ENCODE measurements at places on chromosomes 3 and 15.

DNA sequence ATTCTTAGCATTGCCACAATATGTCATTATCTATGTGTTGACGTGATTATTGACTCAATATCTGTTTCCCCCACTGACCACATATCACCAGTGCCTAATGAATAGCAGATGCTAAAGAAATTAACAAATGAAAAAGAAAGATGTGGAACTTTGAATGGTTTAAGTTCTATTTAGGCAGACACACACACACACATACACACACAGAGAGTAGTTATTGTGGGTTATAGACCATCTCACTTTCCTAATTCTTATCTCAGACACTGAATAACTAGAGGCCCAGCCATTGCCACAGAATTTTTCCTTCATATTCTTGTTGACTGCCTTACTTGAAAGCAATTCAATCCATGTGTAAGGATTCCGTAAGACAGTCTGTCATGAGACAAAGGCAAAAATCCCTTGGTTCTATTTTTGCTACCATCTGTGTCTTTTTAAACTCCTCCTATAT lies 61.9 kb upstream of the PHLDB2 start:
- DNase-seq: no peak

DNA sequence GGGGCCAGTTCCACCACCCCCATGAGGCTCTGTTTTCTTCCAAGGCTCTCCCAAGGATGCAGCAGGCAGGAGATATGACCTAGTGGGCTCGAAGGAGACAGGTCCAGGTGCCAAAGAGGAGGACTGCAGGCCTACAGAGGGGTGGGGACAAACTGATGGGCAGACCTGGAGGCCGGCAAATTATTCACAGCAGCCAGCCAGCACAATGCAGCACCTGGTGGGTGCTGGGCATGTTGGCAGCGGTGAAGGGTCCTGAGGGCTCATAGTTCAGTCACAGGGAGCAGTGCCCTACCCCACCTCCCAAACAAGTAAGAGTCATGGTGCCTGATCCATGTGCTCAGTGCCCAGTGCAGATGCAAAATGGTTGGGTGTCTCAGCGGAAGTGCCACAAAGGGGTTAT lies 171.7 kb downstream of the ABHD5 start:
- no peak for DNase-seq

- no peak for DNase-seq
Measured at GRCh38 chr3:120198305-120198878, 86.6 kb downstream of the GPR156 start.

DNA sequence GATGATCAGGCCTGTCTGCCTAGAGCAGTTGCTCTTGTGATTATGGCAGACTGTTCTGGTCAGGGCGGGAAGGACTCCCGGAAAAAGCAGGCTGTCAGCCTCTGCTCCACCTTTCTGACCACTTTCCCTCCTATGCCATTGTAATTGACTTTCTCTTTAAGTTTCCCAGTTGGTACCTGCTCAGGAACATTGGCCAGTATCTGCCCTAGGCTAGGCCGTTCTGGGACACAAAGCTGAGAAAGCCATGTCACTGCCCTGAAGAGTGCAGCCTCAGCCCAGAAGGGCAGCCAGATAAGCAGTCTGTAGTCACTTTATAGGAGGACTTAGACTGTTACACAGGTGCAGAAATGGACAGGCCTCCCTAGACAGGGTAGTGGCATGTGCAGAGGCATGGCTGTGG lies 80.8 kb downstream of the CLSTN2 start:
- no peak for DNase-seq

DNA sequence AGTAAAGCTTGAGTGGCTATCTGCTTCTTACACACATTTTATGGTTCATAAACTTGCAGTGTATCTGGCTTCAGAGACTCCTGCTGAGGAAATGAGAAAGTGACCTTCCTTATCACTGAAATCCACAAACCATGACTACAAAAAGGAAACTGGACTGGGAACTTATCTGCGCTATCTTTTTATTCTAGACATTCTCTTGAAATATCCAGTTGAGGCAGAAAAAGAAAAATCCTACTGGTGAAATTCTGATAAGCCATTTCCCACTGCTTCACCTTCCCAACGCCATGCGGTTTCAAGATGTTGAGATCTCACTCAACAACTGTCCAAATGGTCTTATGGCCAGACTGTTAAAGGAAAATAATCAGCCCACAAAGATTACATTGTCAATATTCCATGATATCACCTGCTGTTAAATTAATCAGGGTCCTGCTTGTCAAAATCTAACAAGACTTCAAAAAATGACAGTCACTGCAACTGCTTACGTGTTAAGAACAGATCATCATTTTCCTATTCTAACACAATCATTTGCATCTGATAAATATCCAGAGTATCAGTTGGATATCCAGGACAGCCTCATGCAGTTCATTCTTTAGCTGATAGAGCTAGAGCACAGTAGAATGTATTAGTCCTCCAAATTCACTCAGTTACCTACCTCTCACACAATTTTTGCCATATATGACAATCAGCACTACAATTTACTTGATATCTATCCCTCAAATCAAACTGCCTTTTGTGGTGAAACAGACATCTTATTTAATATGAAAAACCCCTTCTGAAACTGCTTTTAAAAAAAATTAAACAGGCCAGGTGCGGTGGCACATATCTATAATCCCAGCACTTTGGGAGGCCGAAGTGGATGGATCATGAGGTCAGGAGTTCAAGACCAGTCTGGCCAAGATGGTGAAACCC lies 538.1 kb downstream of the MAGI1 start:
- DNase-seq: no peak

DNA sequence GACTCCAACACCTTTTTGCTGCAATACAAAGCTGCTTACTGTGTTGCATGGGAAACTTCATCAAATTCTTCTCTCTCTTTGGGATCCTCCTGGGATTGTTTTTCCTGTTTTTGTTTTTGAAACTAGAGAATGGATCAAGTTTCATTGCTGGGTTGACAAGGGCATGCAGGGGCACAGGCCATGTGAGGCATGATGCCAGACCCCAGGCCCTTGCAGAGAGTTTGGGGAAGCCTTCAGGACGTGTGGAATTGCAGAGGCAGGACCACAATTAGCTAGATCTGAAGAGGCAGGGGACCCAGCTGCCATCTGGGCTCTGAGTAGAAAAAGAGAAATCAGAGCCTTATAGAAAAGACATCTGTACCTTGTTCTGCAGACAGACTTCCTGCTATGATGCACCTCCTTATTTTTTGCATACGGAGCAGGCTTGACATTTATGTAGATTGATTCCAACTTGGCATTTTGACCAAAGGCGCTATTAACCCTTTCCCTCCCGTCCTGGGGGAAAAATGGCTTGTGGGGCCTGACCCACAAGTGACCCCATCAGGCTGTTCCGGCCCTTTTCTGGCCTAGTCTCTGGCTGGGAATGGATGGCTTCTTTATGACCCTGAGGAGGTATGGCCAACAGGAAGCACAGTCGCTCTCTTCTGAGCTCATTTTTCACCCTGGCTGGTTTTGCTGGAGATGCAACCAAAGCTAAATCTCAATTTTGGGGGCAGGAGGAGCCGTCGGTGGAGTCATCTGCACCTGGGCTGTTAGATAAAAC lies 44.3 kb upstream of the CHRNB4 start:
- no peak for DNase-seq

DNA sequence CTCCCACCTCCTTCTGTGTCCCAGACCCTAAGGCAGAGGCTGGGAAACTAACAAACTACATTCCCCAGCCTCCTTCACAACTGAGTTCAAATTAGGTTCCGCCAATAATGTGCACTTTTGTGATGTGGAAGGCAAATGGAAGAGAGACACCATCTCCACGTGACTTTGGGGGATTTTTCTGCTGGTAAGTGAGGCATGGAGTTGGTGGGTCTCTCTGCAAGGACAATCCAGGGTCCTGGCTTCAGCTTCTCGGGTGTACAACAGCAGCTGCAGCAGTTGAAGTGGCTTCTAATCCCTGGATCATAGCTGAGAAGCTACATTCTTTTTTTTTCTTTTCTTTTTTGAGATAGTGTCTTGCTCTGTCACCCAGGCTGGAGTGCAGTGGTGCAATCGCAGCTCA lies 58.9 kb upstream of the GATA2 start:
- DNase-seq: no peak

DNA sequence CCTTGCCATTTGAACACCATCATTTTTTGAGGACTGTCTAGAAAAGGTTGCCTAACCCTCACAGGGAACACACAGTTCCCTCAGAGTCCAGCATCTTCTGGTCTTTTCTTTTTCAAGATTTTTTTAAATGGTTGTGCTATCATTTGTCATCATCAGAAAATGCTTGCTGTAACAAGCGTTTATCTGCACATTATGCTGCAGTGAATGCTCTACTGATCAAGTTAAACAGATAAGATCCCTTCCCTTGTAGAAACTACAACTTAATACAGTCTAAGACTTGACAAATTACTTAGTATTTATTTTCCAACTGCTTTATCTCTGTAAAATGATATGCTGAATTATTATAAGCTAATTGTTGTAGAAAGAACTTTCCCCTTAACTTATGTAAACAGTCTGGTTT lies 11.9 kb upstream of the ALPK3 start:
- DNase-seq: no peak

GRCh38 chr15:100125401-100126191 lies 216.2 kb downstream of the ADAMTS17 start:
- DNase-seq: no peak

GRCh38 chr3:141065258-141065657 lies 14.1 kb downstream of the SPSB4 start:
- no peak for DNase-seq

All from stimulated activated CD4-positive, alpha-beta T cell treated with anti-CD3 and anti-CD28 coated beads, Interleukin-15, amount 100 ng/mL, for 1 hour (primary cell).